ENCODE measurements at places on chromosomes 2 and 18. TPM values are rescaled to one million over a fixed set of nuclear protein-coding genes. Genes with fewer than 3 reads are reported as not detected.

Gene ANTXR1
- total RNA-seq: 137 TPM

Gene CHRNG
- not detected for total RNA-seq

Gene CLIP4
- 36.2 TPM for total RNA-seq

Gene RPRM
- not detected for total RNA-seq

Gene UGGT1
- total RNA-seq: 65.1 TPM

Gene MC4R
- total RNA-seq: not detected

Gene SAG
- not detected for total RNA-seq

Measured in HFFc6 (cell line).